Stimulated activated naive CD8-positive, alpha-beta T cell treated with anti-CD3 and anti-CD28 coated beads, Interleukin-15, Interleukin-2, amounts not matched to agents 100 U/mL and 50 U/mL, for 24 hours (primary cell): ENCODE measurements at places on chromosomes 11 and 22.

DNA sequence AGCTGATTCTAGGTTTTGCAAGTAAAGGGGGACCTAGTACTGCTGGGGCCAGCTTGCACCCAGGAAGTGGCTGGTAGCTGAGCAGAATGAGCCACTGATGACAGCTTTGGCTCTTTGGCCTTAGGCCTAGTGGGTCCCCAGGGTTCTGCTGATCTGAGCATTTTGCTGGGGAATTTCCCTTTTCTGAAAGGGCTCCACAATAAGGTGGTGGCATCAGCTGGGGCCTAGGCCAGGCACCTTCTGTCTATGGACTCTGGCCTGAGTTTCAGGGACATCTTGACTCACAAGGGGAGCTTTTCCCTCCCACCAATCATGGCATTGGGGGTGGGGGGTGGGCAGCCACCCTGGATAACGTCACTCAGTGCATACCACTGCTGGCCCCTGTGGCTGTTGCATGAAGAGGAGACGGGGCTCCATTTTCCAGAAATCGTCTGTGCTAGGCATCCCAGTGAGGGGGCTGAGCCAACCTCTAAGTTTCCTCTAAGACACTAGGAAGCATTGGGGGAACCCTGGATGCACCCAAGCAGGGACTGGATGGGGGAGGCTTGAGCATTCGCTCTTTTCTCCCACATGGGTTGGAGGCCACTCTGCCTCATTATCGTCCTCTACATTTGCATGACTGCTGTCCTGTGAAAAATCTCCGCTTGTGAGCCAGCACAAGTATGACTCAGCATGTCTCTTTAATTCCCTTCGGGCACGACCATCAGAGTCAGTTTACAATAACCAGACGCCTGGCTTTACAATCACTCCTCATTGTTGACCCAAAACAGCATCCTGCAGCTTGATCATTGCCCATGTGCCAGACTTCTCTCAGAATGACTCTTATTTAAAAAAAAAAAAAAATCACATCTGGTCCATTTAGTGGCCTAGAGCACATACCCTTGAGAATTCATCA lies 145.0 kb upstream of the THY1 start:
- no peak for DNase-seq

GRCh38 chr11:34358728-34359547 lies 1.1 kb upstream of the ABTB2 start:
- peak; percentile 74 for DNase-seq

GRCh38 chr22:26558248-26558895 lies 31.6 kb downstream of the TPST2 start:
- no peak for DNase-seq

DNA sequence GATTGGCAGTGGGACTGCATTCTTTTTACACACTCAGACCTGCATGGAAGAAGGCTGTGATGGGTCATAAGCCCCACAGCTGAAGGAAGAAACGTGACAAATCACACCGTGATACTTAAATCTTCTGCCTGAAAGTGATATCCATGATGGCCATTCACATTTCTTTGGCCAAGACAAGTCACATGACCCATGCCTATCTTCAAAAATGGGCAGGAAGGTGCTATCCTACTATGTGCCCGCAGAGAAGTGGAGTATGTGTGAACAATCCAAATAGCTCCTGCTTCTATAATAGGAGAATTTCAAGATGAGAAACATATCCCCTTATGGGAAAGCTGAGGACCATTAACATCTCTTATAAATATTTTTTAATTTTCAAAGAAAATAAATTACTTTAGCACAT lies 56.6 kb upstream of the TEAD1 start:
- no peak for DNase-seq

GRCh38 chr11:102116453-102117205 lies 6.4 kb downstream of the YAP1 start:
- no peak for DNase-seq

DNA sequence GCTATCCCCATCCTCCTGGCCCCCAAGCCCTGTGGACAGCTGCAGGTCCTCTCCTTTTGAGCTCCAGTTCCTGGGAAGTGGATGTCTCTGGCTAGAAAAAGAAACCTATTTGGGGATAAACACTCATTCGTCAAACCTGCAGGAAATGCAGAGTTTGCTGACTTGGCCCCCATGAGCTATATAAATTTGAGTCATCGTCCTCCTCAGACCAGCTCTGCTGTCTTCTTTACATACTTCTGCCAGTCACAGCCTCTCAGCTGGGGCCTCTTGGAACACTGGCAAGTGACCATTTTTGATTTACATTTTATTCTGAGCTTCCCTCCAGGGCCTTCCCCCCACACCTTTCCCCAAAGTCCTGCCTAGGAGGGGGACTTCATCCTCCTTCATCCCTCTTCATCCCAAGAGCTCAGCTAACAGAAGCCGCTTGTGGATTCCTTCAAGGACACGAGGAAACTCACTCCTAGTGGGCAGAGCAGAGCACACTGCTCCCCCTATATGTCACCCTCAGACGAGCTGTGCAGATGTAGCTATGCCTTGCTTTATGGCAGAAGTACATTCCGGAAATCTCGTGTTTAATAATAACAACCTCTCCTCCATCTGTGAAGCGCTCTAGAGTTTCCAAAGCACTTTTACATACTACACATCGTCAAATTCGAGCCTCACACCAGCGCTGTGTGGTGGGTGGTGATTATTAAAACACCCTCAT lies 131.8 kb downstream of the FEZ1 start:
- no peak for DNase-seq
